Ovary (tissue), 10 donors: ENCODE measurements at places on chromosomes 2 and 18. TPM values are rescaled to one million over a fixed set of nuclear protein-coding genes. Genes with fewer than 3 reads are reported as not detected.
A peak's percentile ranks its signal among the peaks of the same experiment; 100 is the strongest.

Gene UGT1A3
- not detected for total RNA-seq

Gene CCDC74B
- total RNA-seq, result 5.1 TPM

Gene NPHP1
- 4.6 TPM for total RNA-seq

Gene COL4A3
- total RNA-seq, result 6.8 TPM

Gene SERPINB3
- total RNA-seq, result not detected

Gene ACTG2
- total RNA-seq, result 3.8 TPM

Gene PROM2
- 3.1 TPM for total RNA-seq

Gene ADD2
- total RNA-seq, result 1.2 TPM

Gene MYO3B
- 0.05 TPM for total RNA-seq

Gene RAD51AP2
- 0.10 TPM for total RNA-seq

Gene GALNT1
- 43.7 TPM for total RNA-seq

Gene PLCD4
- 0.91 TPM for total RNA-seq

DNA sequence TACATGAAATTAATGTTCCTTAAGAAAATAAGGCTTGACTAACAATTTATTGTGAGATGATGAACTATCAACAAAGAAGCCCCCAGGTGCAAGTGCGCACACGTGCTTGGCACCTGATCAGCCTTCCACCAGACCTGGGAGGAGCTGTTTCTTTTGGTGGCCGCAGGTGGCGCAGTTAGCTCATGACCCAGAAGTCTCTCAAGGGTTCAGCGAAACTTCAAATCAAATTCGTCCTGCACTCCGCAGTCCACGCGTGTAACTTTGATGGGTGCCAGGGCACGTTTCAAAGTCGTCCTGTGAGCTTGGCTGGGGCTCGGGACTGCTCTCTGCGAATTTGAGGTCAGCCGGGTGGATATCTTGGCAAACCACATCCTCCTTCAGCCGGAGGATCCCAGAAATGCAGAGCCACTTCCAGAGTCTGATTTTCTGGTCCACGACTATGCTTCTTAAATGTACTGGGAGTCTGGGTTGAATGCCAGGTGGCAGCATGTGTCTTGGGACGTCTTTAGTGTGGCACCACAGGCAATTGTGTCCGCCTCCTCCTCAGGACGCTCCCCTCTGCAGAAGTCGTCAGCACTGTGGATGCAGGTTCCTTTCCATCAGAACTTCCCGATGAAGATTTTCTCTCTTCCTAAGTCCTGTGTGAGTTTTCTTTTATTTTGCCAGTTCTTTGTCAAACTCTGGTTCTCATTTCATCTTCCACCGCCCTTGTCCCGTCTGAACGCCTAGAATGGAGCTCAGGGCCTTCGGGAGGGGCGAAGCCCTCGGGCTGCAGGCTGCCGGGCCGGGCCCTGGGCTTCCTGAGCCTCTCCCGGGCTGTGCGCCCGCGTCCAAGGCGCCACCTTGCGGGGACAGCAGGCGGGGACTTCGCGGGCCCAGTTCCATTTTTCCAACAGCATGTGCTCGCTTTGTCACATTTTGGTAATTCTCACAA, 61.3 kb upstream of the RAPGEF4 start:
- no peaks in the 10 kb centered on the region for H3K36me3 ChIP-seq
- H3K27me3 ChIP-seq, result no peaks in the 10 kb centered on the region
- H3K4me3 ChIP-seq, result no peak overlapping the region

DNA sequence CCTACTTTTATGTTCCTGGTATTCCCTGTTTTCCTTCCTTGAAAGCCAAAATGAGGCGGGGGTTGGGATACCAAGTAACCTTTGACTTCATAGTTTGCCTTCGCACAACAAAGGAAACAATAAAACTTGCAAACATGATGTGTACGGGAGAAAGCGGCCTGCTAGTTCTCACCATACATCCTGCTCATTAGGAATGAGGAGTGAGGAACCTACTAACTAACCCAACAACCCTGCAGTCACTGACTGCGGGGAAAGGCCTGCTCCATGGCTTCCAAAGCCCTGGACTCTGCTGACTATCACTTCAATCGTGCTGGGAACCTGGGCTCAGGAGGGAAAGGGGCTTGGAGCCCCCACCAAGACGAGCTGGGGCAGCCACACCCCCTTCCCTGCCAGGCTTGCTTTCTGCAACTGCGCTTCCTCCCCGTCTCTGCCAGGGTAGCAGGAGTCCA, 24.2 kb downstream of the RPL31 start:
- H3K27ac ChIP-seq, result no peak overlapping the region
- no peak overlapping the region for H3K4me3 ChIP-seq
- no peaks in the 10 kb centered on the region for H3K27me3 ChIP-seq
- DNase-seq, result no peak
- no peaks in the 10 kb centered on the region for H3K4me1 ChIP-seq

- H3K27me3 ChIP-seq, result no peaks in the 10 kb centered on the region
- H3K4me3 ChIP-seq, result no peak overlapping the region
- no peak overlapping the region for H3K27ac ChIP-seq
- no peaks in the 10 kb centered on the region for H3K36me3 ChIP-seq
These were observed 12.0 kb downstream of the ATP6V1B1 start for GRCh38 chr2:70947556-70948184.

GRCh38 chr2:43461453-43462073, 134.3 kb downstream of the THADA start:
- H3K27ac ChIP-seq, result peak overlapping the region; percentile 49
- H3K4me3 ChIP-seq, result no peak overlapping the region
- no peaks in the 10 kb centered on the region for H3K27me3 ChIP-seq
- no peak for DNase-seq
- peaks cover 21% of the 10 kb centered on the region for H3K4me1 ChIP-seq

GRCh38 chr2:120252225-120253020, at the start of gene RALB:
TSS of gene RALB (plus strand) at chr2:120252852. CDS start at chr2:120278665, 25,813 bp downstream.
- H3K27me3 ChIP-seq, result no peaks in the 10 kb centered on the region
- peak; percentile 100 for DNase-seq
- peak within 1 kb of the TSS; percentile 97 for H3K27ac ChIP-seq
- peaks cover 2% of the 10 kb centered on the region for H3K4me1 ChIP-seq
- H3K4me3 ChIP-seq, result peak within 1 kb of the TSS; percentile 76

GRCh38 chr2:235917506-235917905, 250.7 kb downstream of the GBX2 start:
- no peak overlapping the region for H3K27ac ChIP-seq
- H3K36me3 ChIP-seq, result no peaks in the 10 kb centered on the region
- no peak overlapping the region for H3K4me3 ChIP-seq
- no peaks in the 10 kb centered on the region for H3K4me1 ChIP-seq
- no peaks in the 10 kb centered on the region for H3K27me3 ChIP-seq
- DNase-seq, result no peak

DNA sequence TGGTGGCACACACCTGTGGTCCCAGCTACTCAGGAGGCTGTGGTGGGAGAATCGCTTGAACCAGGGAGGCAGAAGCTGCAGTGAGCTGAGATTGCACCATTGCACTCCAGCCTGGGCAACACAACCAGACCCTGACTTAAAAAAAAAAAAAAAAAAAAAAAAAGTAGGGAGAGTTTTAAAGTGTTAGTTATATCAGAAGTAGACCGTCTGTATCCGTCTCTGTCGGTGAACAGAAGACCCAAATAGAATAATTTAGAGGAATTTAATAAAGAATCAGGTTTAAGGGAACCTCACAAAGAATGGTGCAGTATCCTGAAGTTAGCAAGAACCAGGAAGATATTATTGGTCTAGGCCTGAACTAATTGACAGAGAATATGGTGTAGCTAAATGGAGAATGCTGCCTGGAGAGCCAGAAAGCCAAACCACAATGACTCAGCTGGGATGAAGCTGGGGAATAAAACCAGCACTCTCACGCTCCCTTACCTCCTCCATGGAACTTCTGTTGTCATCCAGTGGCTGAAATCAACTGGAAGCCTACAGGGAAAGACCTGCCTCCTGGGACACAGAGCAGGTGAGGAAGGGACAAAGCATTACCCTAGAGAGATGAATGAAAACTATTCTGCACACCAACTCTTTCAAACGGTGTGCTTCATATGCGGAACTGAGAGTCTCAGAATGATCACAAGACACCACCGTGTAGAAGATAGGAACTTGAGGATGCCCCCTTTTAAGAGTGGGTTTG, 39.1 kb upstream of the PLEKHM3 start:
- no peak overlapping the region for H3K4me3 ChIP-seq
- DNase-seq, result no peak
- no peak overlapping the region for H3K27ac ChIP-seq

GRCh38 chr2:73111073-73112025, 1.4 kb downstream of the RAB11FIP5 start:
- H3K27me3 ChIP-seq, result no peaks in the 10 kb centered on the region
- no peaks in the 10 kb centered on the region for H3K36me3 ChIP-seq
- peaks cover 14% of the 10 kb centered on the region for H3K4me1 ChIP-seq
- peak overlapping the region; percentile 71 for H3K4me3 ChIP-seq
- H3K27ac ChIP-seq, result peak overlapping the region; percentile 69

DNA sequence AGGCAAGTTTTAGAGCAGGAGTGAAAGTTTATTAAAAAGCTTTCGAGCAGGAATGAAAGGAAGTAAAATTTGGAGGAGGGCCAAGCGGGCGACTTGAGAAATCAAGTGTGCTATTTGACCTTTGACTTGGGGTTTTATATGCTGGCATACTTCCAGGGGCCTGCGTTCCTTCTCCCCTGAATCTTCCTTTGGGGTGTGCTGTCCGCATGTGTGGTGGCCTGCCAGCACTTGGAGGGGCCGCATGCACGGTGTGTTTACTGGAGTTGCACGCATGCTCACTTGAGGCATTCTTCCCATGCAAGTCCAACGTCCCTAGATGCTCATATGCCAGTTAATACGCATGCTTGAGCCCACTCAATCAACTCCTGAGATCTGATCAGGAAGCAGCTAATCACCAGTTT, 78.3 kb upstream of the MAP4K4 start:
- H3K4me1 ChIP-seq, result peaks cover 2% of the 10 kb centered on the region
- H3K36me3 ChIP-seq, result no peaks in the 10 kb centered on the region
- H3K27me3 ChIP-seq, result no peaks in the 10 kb centered on the region
- no peak for DNase-seq
- no peak overlapping the region for H3K4me3 ChIP-seq

- peak; percentile 44 for DNase-seq
- H3K4me1 ChIP-seq, result peaks cover 7% of the 10 kb centered on the region
- no peaks in the 10 kb centered on the region for H3K27me3 ChIP-seq
- peak overlapping the region; percentile 49 for H3K27ac ChIP-seq
These were observed 203.4 kb downstream of the NEDD4L start for GRCh38 chr18:58247363-58247834.

GRCh38 chr18:64380117-64380516, 231.2 kb upstream of the LINC00305 start:
- no peak overlapping the region for H3K27ac ChIP-seq
- H3K27me3 ChIP-seq, result no peaks in the 10 kb centered on the region
- H3K4me1 ChIP-seq, result no peaks in the 10 kb centered on the region
- no peak for DNase-seq
- no peaks in the 10 kb centered on the region for H3K36me3 ChIP-seq

DNA sequence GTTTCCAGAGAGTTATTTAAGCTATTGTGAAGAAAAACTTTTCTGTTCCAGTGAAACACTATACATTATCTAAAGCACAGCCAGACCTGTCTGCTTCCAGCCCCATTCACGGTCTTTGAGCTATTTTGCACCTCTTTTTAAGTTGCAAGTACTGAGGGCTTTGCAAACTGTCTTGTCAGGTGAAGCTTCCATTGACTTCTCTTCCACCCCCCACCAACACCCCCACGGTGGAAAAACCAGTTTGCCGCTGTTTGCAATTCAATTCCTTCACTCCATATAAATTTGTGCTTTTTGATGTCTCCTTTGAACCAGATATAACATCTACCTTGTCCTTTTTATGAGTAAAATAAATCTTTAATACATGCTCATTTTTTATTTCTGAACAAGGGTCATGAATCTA, 15.7 kb downstream of the B3GNT7 start:
- peaks cover 5% of the 10 kb centered on the region for H3K4me1 ChIP-seq
- no peaks in the 10 kb centered on the region for H3K27me3 ChIP-seq
- no peak for DNase-seq

- H3K4me1 ChIP-seq, result no peaks in the 10 kb centered on the region
- DNase-seq, result no peak
- no peak overlapping the region for H3K27ac ChIP-seq
- no peaks in the 10 kb centered on the region for H3K36me3 ChIP-seq
These were observed 6.6 kb upstream of the DYM start for GRCh38 chr18:49467019-49467563.

DNA sequence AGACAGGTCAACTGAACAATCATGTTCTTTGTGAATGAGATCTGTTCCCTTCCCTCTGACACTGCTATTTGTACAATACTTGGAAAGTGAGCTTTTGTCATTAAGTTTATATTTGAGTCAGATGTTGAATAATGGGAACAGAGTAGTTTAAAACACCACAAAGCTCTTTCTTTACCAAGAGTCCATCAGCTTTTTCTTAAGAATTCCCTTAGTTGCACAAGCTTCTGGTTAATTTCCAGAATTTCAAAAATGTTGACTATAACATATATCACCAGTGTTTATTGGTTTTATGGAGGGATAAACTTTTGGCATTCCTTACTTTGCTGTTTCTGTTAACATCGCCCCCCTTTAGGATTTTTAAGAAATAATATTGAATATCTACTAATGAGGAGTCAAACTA, 403.7 kb downstream of the CCDC85A start:
- no peak overlapping the region for H3K27ac ChIP-seq
- H3K4me1 ChIP-seq, result no peaks in the 10 kb centered on the region
- H3K4me3 ChIP-seq, result no peak overlapping the region
- no peaks in the 10 kb centered on the region for H3K27me3 ChIP-seq

DNA sequence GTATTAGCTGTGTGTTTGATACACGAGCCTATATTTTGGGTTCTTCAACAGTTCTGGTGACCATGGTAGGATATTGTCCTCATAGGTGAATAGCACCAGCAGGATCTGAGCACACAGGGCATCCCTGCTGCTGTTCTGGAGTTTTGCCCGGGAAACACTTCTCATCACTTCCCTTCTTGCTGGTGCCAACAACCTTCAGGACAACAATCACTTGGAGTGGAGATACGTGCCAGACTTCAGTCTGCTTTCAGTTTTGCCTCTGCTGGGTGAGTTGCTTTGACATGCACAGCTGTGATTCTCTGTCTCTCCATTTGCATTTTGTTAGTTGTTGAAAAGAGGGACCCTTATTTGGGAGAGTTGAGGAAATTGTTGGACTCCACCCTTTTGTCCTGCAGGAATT, 1347.2 kb upstream of the DDX18 start:
- no peaks in the 10 kb centered on the region for H3K27me3 ChIP-seq
- DNase-seq, result no peak
- H3K27ac ChIP-seq, result no peak overlapping the region

GRCh38 chr2:198252472-198252871, 448.1 kb downstream of the PLCL1 start:
- H3K4me1 ChIP-seq, result no peaks in the 10 kb centered on the region
- H3K27me3 ChIP-seq, result no peaks in the 10 kb centered on the region
- H3K36me3 ChIP-seq, result no peaks in the 10 kb centered on the region
- no peak for DNase-seq

- DNase-seq, result no peak
- H3K36me3 ChIP-seq, result no peaks in the 10 kb centered on the region
- no peak overlapping the region for H3K4me3 ChIP-seq
- peaks cover 8% of the 10 kb centered on the region for H3K4me1 ChIP-seq
These were observed 8.7 kb upstream of the COX7A2L start for GRCh38 chr2:42369532-42370229.

- no peaks in the 10 kb centered on the region for H3K4me1 ChIP-seq
- H3K4me3 ChIP-seq, result no peak overlapping the region
- no peaks in the 10 kb centered on the region for H3K27me3 ChIP-seq
- H3K27ac ChIP-seq, result no peak overlapping the region
- DNase-seq, result no peak
These were observed 344.3 kb upstream of the KCNH7 start for GRCh38 chr2:163182764-163183354.

- H3K27ac ChIP-seq, result no peak overlapping the region
- no peak overlapping the region for H3K4me3 ChIP-seq
- no peaks in the 10 kb centered on the region for H3K36me3 ChIP-seq
- DNase-seq, result peak; percentile 28
These were observed 130.9 kb upstream of the RAB12 start for GRCh38 chr18:8478166-8478967.
